ENCODE measurements at places on chromosomes 3 and 15.

GRCh38 chr15:66094331-66094730 lies 159.2 kb downstream of the MEGF11 start:
- no peak for DNase-seq

DNA sequence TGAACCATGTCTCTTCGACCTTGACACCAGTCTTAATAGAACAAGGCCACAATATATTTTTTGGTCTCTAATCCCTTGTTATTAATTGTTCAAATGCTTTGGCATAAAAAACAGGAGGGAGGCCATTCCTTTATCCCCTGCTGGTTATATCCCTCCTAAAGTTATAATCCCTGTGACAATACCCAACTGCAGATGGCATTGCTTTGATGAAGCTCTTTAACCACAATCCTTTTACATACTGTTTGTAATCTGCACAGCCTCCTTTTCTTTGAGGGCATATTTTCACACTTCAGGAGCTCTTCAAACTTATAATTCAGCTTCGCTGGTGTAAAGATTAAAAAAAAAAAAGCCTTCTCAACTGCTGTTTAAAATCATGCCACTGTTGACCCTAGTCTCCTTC lies 919.0 kb downstream of the EPHA3 start:
- no peak for DNase-seq

DNA sequence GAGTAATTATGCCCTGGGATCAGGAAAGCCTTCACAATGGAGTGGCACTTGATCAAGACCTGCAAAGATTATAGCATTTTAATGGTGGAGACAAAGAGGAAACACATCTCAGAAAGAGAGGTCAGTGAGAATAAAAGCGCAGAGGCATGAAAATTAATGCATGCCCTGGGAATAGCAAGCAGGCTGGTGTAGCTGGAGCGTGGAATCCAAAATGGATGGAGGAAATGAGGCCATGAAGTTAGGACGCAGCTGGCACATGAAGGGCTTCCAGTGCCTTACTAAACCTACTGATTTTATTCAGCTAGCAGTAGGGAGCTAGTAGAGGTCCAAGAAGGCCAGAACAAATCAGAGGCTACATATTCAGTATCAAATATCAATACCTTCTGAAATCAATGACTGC lies 38.1 kb downstream of the TMEM212 start:
- DNase-seq: no peak

GRCh38 chr3:39133822-39134221 lies 19.6 kb downstream of the CSRNP1 start:
- no peak for DNase-seq

- DNase-seq: no peak
These were observed 101.7 kb upstream of the SMAD3 start for GRCh38 chr15:66963710-66964109.

- DNase-seq: no peak
These were observed 81.8 kb upstream of the NANOGP8 start for GRCh38 chr15:35166730-35167359.

DNA sequence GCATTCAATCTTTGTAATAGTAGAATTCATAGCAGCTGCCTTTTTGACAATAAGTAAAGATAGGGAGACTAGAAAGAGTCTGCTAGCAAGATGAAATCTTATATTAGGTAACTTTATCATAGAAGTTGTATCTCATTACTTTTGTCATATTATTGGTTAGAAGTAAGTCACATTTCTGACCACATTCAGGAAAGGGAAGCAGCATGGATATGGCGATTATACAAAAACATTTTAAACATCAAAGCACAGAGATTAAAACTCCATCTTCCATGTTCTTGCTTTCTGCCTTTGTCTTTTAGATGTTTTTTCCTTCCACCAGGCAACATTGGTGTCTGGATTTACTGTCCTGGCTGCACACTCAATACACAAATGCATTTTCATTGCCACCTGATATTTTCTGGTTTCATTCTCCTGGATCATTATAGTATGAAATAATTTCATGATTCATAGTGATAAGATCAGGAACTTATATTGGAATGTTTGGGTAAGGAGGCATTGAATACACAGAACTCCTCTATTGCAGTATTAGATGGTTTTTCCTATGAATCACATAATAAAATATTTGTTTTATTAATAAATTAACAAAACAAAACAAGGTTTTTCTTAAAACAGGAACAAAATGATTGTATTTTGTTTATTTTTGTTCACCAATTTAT lies 1460.3 kb upstream of the CADM2 start:
- no peak for DNase-seq

DNA sequence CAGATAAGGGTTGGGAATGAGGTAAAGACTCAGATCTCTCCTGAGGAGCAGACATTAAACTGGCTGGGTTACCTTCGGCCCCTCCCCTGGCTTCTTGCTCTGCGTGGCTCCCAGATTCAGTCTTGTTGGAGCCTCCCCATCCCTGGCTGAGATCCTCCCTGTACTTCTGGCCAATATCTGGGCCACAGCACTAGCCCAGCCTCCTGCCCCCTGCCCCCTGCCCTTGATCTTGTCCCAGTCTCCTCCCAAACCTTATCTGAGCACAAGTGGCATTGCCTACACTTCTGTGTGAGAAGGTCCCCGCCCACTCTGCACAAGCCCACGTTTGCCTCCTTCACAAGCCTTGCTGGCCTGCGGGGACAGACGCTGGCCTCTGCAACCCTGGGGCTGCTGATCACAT lies 16.8 kb downstream of the PLA2G4F start:
- no peak for DNase-seq

DNA sequence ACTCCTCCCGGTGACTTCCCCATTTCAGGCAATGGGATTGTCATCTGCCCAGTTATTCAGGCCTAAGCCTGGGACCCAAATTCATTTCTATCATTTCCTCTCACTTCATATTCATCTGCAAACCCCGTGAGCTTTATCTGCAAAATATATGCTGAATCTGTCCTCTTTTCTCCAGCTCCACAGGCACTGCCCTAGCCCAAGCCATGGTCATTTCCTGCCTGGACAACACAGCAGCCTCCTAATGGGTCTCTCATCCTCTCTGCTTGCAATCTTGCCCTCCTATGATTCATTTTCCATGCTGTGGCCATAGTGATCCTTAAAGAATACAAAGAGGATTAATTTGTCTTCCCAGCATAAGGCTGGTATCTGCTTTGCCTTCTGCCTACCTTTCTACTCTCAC lies 6.1 kb downstream of the RBP2 start:
- no peak for DNase-seq

- DNase-seq: no peak
These were observed 26.9 kb upstream of the MTMR14 start for GRCh38 chr3:9622438-9622837.

DNA sequence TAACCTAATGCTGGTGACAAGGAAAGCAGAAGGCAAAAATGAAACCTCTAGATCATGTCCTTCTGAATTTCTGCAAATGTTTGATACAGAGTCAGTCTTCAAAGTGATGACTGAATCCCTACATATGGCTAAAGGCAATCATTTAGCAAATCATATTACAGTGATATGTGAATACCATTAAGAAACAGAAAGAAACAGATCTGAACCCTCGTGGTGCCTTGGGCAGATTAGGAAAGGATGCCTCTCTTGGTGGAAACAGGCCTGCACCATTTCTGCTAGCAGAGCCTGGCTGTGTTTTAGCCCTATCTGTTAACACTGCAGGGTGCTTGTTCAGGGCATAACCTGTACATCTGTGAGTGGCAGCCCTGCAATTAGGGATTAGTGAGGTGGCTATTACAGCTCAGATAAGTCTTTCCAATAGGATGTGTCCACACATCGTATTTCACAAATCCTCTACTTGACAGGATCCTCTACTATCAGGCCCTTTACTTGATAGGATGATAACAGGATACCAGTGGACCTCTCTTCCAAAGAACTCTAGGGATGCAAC lies 12.1 kb downstream of the SEC22C start:
- DNase-seq: no peak

GRCh38 chr3:151732861-151733260 lies 866 bp upstream of the AADACL2 start:
- no peak for DNase-seq

Measured in memory B cell (primary cell).